Omental fat pad (tissue), 4 donors: ENCODE measurements at places on chromosomes 16 and 17. TPM values are rescaled to one million over a fixed set of nuclear protein-coding genes. Genes with fewer than 3 reads are reported as not detected.

Gene HSD17B1
- total RNA-seq: 8.7 TPM

Gene SPATA32
- not detected for total RNA-seq

Gene PRR15L
- not detected for total RNA-seq

Gene KRT10
- total RNA-seq: 9.7 TPM

Gene TEX14
- total RNA-seq: 0.46 TPM

Gene KCNJ12
- 3.2 TPM for total RNA-seq

Gene WFDC1
- total RNA-seq: 3.6 TPM

Gene RAB37
- 3.0 TPM for total RNA-seq

Gene IRX6
- 8.0 TPM for total RNA-seq

Gene MPP2
- total RNA-seq: 4.5 TPM

Gene TPPP3
- total RNA-seq: 1.0 TPM

- no peak for DNase-seq
Measured at GRCh38 chr17:58757162-58757613, 1.5 kb downstream of the PPM1E start.

- no peak for DNase-seq
Measured at GRCh38 chr17:46947216-46947615, 24.3 kb downstream of the GOSR2 start.

GRCh38 chr16:50195276-50195675, 42.2 kb downstream of the TENT4B start:
- DNase-seq: no peak

GRCh38 chr17:33481652-33482051, 188.6 kb upstream of the ASIC2 start:
- no peak for DNase-seq

DNA sequence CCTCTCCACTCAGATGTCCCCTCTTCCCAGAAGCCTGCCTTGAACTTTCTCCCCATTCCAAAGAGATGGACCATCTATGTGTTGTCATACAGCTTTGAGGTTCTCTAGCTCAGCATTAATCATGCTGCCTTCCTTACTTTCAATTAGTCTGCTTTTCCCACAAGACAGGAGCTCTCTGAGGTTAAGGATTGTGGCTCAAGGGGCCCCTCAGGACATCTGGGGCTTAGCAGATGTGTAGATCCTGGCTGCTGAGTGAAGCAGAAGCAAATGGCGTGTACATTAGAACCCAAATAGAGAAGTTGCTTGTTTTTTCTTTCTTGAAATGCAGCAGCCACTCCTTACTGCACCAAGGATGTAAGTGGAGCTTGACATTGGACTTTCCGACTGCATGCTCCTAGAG, 330.5 kb upstream of the TNRC6C start:
- no peak for DNase-seq

DNA sequence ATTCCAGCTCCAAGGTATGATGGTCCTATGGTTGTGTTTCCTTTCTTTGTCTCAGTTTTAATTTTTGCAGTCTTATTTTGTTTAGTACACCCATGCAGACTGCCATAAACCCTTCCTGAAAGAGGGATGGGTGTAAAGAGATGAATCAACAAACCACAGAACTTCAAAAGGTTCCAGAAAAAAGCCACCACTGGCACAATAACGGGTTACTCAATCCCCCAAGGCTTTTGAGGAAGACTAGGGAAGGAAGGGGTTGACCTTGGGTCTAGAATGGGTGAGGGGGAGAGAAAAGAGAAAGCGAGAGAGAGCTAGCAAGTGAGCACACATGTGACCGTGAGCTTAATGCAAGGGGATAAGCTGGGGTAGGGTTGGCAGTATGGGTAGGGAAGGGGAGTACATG, 168.1 kb downstream of the XYLT1 start:
- no peak for DNase-seq

GRCh38 chr16:51666074-51666473, 515.0 kb upstream of the SALL1 start:
- no peak for DNase-seq

DNA sequence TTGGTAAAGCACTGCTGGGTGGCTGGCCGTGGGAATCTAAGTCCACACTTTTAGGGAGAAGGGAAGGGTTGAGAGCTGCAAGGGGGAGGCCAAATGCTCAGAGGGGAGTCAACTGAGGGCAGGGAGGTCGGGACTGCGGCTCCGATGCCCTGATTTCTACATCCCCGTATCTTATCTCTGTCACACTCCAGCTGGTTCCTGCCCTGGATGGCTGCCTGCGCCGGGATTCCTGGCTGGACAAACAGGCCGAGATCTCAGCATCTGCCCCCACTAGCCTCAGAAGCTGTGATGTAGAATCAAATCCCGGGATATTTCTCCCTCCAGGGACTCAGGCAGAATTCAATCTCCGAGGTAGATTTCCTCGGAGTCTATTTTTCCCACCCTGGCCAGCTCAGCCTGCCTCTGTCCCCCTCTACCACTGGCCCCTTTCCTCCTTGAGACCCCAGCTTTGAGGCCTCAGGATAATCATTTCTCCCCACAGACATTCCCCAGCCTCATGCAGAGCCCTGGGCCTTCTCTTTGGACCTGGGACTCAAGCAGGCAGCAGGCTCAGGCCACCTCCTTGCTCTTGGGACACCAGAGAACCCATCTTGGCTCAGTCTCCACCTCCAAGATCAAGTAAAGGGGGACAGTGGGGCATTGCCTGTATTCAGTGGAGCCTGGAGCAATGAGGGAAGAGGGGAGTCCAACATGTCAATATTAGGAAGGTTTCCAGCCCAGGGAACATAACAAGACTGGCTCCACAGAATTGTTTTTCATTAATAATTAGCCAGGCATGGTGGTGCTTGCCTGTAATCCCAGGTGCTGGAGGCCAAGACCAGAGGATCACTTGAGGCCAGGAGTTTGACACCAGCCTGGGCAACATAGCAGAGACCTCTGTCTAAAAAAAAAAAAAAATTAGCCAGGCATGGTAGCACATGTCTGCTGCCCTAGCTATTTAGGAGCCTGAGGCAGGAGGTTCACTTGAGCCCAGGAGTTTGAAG, 1.8 kb downstream of the SHBG start:
- no peak for DNase-seq

DNA sequence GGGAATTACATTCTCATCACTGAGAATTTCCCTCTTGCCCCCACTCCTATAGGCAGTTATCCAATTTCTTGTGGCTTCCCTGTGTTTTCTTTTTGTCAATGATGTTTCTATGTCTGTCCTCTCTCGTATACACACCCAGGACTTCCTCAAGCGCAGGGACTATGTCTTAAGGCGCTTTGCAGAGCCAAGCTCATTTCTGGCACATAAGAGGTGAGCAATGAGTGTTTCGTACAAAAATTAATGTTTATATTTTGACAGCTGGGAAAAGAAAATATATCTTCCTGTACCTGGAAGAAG, 947 bp downstream of the DDX42 start:
- DNase-seq: no peak

DNA sequence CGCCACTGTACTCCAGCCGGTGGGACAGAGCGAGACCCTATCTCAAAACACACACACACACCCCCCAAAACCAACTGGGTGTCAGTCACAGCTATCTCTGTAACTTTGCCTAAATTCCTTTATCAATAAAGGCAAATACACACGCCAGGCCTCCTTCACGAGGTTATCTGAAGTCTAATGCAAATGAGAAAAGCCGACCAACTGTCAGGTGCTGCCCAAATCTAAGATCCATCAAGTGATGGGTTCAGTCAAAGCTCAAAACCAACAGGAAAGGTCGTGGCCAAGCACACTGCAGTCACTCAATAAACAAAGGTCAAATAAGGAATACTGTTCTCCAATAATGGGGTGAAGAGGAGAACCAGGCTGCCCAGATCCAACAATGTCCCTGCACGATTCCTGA, 1.1 kb downstream of the ANKFY1 start:
- DNase-seq: no peak

GRCh38 chr17:7912927-7913524, 3.1 kb downstream of the RNF227 start:
- DNase-seq: no peak

- DNase-seq: no peak
Measured at GRCh38 chr17:49688848-49689247, 11.0 kb upstream of the SPOP start.

DNA sequence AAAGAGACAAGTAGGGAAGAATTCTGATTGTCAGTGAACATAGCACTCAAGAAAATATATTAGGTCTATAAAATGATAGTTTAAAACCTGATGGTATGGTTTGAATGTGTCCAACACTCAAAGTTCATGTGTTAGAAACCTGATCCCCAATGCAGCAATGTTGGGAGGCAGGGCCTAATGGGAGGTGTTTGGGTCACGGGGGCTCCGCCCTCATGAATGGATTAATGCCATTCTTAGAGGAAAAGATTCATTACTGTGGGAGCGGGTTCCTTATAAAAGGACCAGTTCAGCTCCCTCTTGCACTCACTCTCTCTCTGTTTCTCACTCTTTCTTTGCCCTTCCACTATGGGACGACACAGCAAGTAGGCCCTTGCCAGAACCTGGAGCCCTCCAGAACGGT, 41.5 kb upstream of the SLC47A1 start:
- DNase-seq: no peak

- DNase-seq: no peak
Measured at GRCh38 chr16:12100124-12100647, 123.7 kb downstream of the SNX29 start.

DNA sequence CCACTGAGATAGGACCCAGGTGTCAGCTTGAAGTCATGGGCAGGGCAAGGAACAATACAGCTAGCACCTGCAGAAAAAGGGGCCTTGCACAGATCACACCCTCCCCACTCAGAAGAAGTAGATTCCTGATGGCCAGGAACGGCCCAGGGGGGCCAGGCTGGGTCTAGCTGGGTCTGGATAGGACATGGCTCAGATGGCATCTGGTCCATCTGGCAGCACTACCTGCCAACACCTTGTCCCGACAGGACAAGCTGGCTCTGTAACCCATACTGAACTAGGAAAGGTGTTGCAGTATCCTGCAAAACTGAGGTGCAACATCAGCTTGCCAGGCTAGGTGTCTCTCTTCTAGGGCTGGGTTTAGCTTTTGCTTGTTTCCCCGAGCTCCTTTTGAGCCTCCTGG, 38.9 kb upstream of the GFOD2 start:
- no peak for DNase-seq

DNA sequence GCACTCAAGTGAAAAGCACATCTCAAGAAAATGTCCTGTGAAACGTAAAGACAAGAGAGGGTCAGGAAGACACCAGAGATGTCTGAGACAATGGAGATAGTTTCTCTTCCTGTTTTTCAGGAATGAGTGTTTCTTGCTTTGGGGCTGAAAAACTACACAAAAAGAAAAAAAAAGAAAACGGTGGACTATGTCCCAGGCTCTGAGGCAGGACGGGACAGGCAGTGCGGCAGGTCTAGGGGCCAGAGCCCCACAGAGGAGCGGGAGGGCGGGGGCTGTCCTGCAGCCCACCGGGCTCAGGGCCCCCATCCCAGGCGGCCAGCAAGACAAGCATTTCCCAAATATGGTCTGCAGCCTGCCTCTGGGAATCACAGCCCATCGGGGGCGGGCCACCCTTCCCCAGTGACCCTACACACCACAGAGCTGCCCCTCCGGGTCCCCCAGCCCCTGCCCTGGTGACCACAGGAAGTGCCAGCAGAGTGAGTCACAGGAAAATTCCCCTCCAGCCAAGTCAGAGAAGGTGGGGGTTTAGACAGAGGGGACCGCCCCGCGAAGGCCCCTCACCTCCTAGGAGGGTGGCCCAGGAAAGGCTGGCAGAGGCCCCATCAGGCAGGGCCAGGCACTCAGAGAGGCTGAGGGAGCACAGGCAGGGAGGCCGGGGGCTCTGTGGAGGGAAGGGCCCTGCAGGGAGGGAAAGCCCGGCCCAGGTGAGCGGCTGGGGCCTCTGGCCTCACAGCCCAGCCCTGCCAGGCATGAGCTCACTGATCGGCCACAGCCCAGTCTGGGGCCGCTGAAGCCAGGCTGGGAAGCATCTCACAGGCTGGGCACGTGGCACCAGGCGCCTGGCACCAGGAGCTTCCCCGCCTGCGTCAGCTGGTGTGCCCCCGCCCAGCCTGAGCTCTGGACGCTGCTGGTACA, 6.3 kb downstream of the BCAR1 start:
- DNase-seq: no peak

- no peak for DNase-seq
Measured at GRCh38 chr16:87979352-87979751, 28.1 kb downstream of the BANP start.

- DNase-seq: no peak
Measured at GRCh38 chr17:41433586-41433985, 7.2 kb downstream of the KRT38 start.

- DNase-seq: no peak
Measured at GRCh38 chr17:50660042-50660886, 25.6 kb downstream of the ABCC3 start.
